ENCODE measurements at places on chromosomes 5 and 9.
A peak's percentile ranks its signal among the peaks of the same experiment; 100 is the strongest.

DNA sequence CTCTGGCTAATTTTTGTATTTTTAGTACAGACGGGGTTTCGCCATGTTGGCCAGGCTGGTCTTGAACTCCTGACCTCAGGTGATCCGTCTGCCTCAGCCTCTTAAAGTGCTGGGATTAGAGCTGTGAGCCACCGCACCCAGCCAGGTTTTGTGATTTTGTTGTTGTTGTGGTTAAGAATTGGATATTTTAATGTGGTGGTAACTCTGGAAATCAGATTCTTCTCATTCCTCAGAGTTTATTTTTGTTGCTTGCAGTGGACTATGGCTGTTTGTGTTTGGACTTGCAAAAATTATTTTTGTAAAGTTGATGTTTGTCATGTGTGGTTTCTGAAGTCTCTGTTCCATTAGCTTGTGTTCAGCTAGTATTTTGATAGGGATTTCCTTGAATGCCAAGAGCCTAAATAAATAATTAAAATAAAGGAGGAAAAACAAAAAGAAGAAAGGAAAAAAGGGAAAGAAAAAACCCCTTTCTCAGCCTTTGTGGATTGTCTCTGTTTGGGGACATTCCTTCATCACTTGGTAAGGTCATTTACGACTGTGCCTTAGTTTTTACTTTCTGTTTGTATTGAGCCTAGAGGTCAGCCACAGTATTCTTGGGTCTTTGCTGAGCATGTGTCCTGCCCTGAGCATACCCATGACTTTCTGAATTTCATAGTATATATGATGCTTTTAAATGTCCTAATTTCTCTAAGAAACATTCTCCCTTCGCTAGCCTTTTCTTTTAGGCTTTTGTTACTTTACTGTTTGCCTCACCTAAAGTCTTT is 37.3 kb downstream of the PBX3 start:
- no peak for DNase-seq

GRCh38 chr5:154893381-154893780 is 35.0 kb downstream of the CNOT8 start:
- DNase-seq: no peak

- no peak for DNase-seq
These were observed 41.0 kb downstream of the NEK6 start for GRCh38 chr9:124298646-124299235.

DNA sequence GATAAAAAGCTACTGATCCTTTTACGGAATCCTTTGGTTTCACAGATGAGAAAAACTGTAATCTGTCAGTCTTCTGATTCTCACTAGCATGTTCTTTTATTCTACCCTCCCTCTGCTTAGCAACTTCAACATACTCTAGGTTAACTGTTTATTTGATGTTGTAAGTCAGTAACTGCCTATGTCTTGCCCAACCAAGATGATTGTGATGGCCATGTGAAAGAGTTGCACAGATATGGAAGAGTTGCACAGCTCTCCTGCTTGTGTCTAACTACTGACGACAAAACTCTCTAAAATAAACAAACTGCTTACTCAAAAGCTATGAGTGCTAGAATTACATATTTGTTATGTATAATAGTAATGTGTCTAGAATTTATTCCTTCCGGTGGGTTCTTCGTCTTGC is 227.3 kb upstream of the DAB2 start:
- no peak for DNase-seq

GRCh38 chr5:115386657-115387056 is 90.2 kb upstream of the CCDC112 start:
- DNase-seq: no peak

- DNase-seq: no peak
These were observed 17.9 kb upstream of the KIF4B start for GRCh38 chr5:154995679-154996078.

DNA sequence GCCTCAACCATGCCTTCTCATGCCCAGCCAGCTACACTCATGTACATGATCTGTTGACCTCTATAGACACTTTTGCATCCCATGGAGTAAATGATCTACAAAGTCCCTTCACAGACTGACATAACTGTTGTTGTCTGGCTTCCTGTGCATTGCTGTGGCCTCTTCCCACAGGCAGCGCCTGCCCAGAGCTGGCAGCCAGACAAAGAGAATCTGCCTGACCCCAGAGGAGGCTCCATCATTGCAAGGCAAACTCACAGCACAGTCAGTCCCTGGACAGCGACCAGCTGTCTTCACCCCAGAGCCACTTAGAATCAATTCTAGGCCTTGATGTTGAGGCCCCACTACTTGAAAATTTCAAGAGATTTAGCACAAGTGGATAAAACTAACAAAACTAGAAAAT is 65.5 kb downstream of the INSYN2B start:
- DNase-seq: peak; percentile 22

- DNase-seq: no peak
These were observed 88.9 kb downstream of the SNCAIP start for GRCh38 chr5:122400938-122401337.

DNA sequence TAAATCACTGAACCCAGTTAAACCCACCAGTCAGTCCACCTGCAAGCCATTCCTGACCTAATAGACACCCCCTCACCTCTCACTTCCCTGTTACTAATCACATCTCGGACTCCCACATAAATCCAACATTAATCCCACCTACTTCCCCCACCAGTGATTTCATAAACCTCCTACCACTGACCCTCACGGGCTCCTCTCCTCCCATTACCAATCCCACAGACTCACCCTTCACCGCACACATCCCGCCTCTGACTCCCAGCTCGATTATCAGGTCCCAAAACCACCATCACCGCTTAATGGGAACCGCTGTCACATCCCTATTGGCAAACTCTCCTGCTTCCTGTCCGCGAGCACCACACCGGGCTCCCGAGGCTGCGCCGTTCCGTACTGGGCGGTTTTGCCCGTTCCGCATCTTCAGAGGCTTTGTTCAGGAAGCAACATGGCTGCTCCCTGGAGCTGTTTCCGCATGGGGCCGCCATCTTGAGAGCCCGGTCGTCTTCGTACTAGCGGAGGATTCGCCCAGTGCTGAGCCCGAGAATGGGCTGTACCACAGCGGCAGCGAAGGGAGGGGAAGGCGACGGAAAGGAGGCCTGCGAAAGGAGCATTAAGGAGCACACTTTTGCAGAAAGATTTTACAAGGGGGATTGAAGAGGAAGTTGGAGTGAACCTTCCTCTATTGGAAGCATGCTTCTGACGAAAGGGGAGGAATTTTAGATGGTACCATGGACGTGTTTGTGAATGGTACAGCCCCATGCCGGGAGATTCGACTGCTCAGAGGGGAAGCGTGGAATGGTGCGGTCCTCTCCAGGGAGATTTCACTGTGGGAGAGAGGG is at the start of gene ZNF300:
Gene ZNF300, minus strand, starts transcription at position 502 of the 833 bp plus-strand sequence. CDS start 1,825 bp downstream, outside the sequence.
- peak; percentile 83 for DNase-seq

GRCh38 chr5:87582149-87582548 is 169.4 kb upstream of the CCNH start:
- DNase-seq: no peak

DNA sequence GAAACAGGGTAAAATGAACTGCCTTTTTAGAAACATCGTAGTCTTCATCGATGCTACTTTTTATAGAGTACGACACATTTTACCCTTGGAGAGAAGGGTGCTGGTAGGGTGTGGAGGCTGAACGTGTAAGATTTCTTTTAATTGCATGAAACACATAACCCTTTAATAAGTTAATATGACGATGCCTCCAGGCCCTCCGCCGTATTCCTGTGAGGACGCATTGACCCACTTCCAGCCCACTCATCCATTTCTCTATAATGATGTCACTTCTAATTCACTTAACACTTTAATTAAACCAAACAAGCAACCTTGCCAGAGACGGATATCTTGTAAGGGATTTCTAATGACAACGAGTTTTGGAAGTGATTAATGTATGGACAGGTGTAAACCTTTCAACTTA is 158.7 kb downstream of the IRX2 start:
- no peak for DNase-seq

DNA sequence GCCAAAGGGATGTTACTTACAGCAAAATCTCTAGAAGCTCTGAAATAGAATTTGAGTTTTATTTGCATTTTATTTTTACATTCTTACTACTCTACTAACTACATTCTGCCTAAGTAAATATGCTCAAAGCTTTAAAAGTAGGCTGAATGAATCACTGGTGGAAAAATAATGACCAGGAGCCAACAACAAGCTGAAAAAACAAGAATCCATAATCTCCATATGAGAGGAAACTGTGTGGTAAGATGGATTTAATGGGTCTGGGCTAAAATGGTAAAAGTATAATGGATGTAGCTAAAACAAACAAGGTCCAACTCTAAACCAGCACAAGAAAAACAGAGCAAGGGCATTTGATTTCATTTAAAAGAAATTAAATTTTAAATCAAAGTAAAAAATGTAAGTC is 525.8 kb upstream of the FTMT start:
- DNase-seq: no peak

DNA sequence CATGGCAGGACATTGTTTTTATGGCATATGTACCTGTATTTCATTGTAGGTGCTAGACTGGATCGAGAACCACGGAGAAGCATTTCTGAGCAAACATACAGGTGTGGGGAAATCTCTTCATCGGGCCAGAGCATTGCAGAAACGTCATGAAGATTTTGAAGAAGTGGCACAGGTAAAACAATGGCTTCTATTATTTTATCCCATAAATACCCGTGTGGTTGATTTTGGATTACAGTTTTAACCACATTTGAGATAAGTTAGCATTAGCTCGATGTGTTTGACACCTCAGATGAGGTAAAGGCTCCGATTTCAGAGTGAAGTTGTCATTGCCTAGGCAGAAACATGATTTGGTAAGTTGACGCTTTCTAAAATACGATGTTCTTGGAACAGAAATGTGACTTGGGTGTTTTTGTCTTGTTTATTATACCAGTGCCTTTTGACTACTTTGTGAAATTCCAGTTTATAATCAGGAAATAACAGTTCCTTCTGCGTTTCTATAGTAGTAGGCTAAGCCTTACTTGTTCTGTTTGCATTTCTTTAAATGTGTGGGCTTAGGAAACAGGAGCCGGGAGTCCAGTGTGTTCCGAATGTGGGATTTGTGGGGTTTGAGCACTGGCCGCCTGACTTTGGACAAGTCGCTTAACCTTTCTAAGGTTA is 187.7 kb downstream of the TRIO start:
- DNase-seq: no peak

GRCh38 chr5:2996248-2996647 is 244.8 kb upstream of the IRX2 start:
- DNase-seq: no peak

GRCh38 chr9:72675586-72675985 is 154.2 kb downstream of the TMC1 start:
- no peak for DNase-seq

GRCh38 chr9:116149844-116150243 is 3.7 kb upstream of the PAPPA start:
- peak; percentile 49 for DNase-seq

GRCh38 chr9:14962193-14962882 is 52.1 kb upstream of the FREM1 start:
- no peak for DNase-seq

- no peak for DNase-seq
These were observed 601.8 kb downstream of the CCDC171 start for GRCh38 chr9:16154521-16155078.

- no peak for DNase-seq
These were observed 15.7 kb downstream of the SQSTM1 start for GRCh38 chr5:179836225-179837019.

- DNase-seq: no peak
These were observed 2.6 kb downstream of the FABP6 start for GRCh38 chr5:160231783-160232342.

GRCh38 chr9:116596646-116597045 is 90.5 kb upstream of the TRIM32 start:
- DNase-seq: no peak

- no peak for DNase-seq
These were observed 169.0 kb downstream of the CDK5RAP2 start for GRCh38 chr9:120410925-120411501.

DNA sequence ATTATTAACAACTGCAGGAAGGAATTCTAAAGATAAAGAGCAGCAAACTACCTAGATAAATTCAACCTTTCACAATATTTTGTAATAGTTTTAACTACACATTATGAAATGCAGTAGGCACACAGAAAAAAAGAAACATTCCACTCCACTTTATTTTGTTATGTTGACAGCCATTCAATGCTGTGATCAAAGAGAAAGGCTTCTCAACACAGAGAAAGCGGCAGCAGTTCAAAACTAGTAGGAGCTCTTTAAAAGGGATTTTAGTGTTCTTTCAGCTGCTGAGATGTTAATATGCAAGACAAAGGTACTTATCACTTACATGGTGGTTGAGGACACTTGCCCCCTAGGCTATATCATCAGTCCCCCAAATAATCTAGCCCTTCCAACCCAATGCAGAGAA is 11.6 kb downstream of the CEMIP2 start:
- DNase-seq: no peak

DNA sequence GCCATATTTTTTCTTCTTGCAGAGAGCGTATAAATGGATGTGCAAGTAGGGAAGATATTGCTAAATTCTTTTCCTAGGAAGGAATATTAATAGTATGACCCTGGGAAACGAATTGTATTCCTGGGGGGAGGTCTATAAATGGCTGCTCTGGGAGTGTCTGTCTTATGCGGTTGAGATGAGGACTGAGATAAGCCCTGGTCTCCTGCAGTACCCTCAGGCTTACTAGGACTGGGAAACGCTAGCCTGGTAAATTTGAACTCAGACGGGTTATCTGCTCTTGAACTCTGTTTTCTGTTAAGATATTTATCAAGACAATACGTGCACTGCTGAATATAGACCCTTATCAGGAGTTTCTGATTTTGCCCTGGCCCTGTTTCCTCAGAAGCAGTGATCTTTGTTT is 1126.4 kb upstream of the C9orf72 start:
- no peak for DNase-seq

GRCh38 chr9:131276891-131277286 is 579 bp upstream of the FAM78A start:
- DNase-seq: no peak

GRCh38 chr5:91306497-91306896 is 76.6 kb downstream of the ARRDC3 start:
- DNase-seq: no peak

GRCh38 chr5:65738305-65738704 is 16.3 kb downstream of the NLN start:
- DNase-seq: no peak

Measured in COLO829 (cell line).